ENCODE measurements at places on chromosomes 12 and 14.

DNA sequence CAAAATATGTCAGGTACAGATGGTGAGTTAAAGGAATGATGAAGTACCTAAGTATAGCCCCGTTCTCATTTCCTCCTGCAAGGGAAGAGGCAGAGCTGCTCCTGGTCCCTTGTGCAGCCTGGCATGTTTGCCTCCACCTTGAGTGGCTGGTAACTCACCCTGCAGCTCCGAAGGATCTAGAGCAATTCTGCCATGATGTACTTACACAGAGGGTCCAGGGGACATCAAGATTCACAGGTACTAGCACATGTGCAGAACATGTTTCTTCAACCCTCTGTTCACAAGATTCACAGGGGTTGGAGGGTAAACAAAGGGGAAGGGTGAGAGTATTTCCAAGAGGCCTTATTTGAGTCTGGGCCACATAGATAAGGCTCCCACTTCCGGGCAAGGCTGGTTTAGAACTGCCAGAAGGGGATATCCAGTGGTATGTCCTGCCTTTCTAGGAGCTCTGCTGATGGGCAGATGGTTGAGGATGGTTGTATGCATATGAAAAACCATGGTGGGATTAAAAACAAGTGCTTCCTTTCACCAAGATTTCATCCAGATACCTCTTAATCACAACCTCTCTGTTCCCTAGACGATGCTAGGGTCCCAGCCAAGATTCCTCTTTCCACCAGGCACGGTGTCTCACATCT lies 7.7 kb downstream of the DCTN2 start:
- DNase-seq: no peak

- DNase-seq: no peak
Measured at GRCh38 chr12:47736216-47736615, 10.9 kb upstream of the ENDOU start.

DNA sequence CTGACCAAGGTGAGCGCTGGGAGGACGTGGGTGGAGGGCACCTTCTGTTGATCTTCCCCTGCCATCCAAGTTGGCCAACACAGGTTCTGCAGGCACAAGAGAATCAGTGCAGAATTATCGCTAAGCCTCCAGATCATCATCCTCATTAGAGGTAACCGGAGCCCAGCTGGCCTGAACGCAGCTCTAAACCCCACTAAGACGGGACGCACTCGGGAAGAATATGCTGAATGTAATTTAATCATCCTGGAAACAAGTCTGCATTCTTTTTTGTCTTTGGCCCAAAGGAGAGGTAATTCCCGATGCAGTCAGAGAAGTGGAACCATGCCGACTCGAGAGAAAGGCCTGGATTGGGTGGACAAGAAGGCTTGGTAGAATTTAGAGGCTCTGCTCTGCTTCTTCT lies 111.0 kb upstream of the GSC start:
- DNase-seq: no peak

DNA sequence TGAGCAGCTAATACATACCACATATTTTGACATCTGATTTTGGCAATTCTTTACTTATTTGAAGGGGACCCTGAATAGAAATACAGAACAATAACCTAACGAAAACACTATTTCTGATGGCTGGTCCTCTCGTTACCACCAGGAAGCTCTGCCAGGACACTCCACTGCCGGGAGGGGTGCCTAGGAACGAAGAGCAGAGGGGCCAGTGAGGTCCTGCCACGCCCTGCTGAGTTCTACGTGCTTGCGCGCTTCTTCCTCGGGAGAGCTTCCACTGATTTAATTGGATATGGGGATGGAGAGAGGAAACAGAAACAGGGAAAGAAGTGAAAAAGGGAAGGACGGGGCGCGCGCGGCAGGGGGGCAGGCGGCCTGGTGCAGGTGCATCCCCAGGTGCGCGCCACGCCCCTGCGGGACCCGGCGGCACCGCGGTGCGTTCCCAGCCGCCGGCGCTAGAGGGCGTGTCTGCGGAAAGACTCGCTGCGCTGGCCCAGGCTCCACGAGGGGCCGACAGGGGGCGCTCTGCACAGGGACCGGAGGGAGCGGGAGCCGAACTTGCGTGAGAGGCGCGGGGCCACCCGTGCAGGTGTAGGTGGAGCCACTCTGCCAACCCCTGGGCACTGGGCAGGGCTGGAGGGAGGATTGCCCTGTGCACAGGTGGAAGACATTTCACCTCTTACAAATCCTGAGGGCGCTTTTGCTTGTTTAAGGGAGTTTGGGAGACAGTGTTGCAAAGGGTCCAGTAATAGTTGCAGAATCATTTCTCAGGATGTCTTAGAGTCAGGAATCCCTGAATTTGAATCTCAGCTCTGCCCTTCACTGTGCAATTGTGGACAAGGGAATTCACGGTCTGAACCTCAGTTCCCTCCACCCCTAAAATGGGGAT lies 986.3 kb upstream of the TMEM132C start:
- peak; percentile 12 for DNase-seq

DNA sequence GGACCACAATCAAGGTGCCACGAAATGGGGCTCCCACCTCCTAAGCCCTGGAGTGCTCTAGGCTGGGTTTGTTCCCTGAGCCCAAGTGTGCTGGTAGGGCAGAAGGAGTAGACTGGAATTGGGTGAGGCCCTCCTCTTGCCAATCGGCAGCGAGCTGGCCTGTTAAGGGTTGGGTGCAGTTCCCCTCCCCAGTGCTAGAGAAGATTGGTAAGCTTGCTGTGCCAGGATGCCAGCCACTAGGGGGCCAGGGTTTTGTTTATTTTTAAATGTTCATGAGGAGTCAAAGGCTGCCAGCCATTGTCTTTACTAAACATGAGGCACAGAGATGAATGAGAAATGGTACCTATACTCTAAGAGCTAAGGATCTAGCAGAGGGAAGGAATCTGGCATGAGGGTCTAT lies 79.7 kb downstream of the SPTB start:
- no peak for DNase-seq

GRCh38 chr12:106907411-106907810 lies 48.3 kb upstream of the TMEM263 start:
- no peak for DNase-seq

DNA sequence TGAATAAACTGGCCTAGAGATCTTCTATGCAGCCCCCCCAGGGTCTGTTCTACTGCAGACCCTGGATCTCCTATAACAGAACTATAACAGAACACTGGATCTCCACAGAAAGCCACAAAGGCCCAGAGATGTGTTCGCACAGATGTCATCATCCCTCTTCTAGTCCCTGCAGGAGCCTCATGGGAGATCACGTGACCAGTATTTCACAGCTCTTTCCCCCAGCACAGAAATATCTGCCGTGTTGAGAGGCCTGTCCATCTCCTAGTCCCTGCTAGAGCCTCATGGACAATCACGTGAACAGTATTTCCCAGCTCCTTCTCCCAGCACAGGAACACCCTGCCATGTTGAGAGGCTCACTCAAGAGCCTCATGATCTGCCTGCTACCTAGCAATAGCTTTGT lies 331.7 kb downstream of the NRXN3 start:
- DNase-seq: no peak

DNA sequence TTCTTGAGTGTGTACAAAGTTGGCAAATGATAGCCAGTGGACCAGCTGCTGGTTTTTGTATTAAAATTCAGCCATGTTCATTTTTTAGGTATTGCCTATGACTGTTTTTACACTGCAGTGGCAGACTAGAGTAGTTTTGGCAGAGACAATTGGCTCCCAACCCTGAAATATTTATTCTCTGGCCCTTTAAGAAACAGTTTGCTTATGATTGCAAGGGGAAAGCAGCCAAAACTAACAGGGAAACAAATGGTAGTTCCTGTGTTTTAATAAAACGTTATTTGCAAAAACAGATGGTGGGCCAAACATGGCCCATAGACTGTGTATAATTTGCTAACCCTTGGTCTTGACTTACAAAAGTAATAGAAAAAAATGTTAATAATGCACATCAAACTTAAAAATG lies 110.2 kb downstream of the ALX1 start:
- no peak for DNase-seq

DNA sequence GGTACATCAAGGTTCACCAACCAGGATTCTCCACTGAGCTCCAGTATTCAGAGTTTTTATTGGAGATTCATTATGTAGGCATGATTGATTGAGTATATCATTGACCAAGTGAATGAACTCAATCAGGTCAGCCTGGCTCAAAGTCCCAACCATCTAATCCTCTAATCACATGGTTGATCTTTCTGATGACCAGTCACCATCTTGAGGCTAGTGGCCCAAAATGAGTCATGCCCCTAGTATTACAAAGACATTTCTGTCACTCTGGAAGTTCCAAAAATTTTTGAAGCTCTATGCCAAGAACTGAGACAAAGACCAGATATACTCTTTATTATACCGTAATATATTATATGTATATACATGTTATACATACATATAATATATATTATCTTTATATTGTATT lies 75.9 kb upstream of the ATF7IP start:
- DNase-seq: no peak

- peak; percentile 29 for DNase-seq
Measured at GRCh38 chr12:52307836-52308805, 13.1 kb downstream of the KRT83 start.

- no peak for DNase-seq
Measured at GRCh38 chr14:23058654-23059504, 1.6 kb upstream of the CDH24 start.

- no peak for DNase-seq
Measured at GRCh38 chr12:42474391-42474790, 115.2 kb downstream of the PRICKLE1 start.

DNA sequence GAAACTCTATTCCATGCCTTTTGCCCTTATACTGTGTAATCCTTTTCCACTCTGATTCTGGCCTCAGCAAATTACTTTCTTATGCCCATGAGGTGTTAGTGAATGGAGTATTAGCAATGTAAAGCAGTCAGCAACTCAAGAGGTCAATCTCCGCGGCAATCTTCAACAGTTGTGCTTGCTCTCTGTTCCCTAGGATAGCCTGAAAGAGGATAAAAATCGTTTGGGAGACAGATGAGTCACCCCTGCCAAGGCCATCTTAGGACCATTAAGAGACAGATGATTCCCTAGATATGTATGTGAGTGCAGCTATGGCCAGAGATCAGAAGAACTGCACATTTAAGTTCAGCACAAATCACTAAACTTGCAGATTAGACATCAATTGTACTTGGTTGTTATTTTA lies 1145.8 kb downstream of the GALC start:
- DNase-seq: no peak

DNA sequence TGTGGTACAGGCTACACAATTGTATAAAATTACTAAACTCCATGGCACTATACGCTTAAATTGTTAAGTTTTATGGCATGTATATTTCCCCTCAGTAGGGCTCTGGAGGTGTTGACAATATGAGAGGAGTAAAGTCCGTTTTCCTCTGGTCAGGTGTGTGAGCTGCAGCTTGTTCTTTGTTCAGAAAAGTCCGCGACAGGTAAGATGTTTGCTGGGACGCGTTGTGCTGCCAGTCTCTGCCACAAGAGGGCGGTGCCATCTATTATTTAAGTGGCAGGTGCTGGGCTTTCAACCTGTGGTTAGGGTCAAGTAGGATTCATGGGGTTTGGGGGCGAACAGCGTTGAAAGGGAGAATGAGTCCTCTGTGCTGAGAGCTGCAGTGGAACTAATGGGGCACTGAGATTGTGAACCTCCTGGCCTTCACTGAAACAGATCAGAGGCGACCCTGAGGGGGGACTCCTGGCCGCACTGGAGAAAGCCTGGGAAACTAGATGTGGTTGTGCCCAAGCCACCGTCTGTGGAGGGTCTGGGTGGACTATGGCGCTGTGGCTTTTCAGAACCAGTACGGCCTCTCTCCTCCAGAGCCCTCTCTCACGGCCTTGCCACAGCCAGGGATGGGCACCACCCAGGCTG lies 179.0 kb downstream of the SLC15A4 start:
- DNase-seq: no peak

- DNase-seq: no peak
Measured at GRCh38 chr14:102318781-102319276, 717 bp upstream of the ZNF839 start.

DNA sequence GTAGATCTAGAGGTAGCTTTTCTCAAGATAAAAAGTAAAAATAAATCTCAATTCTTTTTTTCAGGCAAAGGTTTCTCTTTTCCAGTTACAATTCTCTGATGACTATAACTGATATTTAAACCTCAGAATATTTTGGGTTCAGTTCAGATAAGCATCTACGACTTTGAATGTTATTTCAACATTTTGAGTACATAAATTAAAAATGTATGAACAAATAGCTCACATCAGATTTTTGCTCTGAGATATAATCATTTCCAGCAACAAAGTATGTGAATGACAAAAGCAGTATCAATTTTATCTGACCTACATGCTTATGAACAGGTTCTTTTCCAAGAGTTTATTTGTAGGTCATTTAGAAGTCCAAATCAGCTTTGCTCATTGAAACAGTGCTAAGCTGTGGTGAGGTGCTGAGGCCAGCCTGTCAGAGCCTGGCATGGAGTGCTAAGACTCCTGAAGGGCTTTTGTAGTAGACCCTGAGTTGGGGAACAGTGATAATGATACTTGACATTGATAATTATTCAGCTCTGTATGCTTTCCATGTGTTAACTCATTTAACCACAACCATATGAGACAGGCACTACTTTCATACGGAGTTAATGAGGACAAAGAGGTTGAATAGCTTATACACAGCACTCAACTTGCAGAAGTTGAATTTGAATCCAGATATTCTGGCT lies 205.0 kb upstream of the DCN start:
- no peak for DNase-seq

- no peak for DNase-seq
Measured at GRCh38 chr12:81261508-81262207, 183.8 kb downstream of the ACSS3 start.
